ENCODE measurements at places on chromosomes 3 and 15.

- DNase-seq = no peak
These were observed 627 bp downstream of the NT5DC2 start for GRCh38 chr3:52532838-52533622.

GRCh38 chr3:8724108-8724752 is 9.4 kb upstream of the CAV3 start:
- no peak for DNase-seq

DNA sequence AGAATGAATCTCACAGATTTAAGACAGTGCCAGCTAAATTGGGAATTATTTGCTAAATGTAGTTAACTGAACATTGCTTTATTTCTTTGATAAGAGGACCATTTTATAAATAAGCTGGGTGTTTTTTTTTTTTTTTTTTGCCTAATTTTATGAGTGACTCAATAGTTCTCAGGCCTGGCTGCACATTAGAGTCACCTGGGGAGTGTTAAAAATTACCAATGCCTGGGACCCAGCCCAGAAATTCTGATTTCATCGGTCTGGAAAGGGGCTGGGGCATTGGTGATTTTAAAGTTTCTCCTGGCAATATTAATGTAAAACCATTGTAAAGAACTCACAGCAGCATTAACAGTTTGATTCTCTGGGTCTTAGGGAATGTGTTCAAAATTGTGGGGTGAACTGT is 51.2 kb upstream of the PHLDB2 start:
- no peak for DNase-seq

DNA sequence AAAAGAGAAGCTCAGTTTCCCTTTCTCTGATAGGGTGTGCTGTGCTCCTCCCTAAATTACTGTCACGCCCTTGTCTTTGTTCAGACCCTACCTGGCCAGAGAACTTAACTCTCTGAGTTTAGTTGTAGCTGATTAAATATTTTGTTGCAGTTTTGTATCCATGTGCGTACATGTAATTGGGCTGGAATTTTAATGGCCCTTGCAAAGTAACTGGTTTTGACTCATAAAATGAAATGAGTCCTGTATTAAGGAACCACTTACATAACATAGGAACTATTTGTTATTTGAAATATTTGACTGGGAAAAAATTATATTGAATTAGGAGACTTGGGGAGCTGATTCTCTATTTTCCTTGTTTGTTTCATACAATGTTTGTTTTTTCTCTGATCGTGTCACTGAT is 80.2 kb downstream of the LRRK1 start:
- DNase-seq = no peak

DNA sequence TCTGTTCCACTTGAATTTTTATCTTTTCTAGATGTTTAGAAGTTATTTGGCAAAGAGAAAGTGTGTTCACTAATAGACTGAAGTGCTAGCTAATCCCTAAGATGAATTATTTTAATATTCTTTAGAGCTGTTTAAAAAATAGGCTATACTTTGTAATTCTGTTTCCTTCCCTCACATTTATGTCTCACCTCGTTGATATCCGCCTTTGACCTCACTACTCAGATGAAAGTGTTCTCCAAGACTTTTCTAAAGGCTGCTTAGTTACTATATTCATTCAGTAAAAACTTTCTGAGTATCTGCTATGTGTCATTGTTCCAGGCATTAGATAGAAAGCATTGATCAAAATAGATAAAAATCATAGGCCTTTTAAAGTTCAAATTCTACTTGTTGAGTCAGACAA is 38.3 kb downstream of the HMG20A start:
- no peak for DNase-seq

DNA sequence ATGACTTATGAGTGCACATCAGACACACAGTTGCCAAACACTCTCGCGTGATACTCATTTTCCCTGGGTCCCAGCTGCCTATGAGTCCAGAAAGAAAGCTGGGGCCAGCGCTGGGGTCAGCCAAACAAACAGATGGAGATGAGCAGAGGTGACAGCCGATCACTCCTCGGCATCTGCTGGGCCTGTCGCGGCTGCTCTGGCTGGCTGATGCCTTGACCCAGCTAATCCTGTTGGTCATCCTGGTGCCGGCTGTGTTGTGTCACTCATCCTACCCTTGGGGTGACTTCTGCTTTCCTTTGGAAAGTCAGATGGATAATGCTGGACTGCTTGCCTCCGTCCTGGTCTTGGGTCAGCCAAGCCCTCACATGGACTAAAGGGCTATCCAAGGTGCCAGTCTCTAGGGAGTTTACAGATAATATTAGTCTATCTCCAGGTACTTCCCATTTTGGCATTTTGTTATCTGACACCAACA is 105.3 kb upstream of the PDZRN3 start:
- DNase-seq = no peak

DNA sequence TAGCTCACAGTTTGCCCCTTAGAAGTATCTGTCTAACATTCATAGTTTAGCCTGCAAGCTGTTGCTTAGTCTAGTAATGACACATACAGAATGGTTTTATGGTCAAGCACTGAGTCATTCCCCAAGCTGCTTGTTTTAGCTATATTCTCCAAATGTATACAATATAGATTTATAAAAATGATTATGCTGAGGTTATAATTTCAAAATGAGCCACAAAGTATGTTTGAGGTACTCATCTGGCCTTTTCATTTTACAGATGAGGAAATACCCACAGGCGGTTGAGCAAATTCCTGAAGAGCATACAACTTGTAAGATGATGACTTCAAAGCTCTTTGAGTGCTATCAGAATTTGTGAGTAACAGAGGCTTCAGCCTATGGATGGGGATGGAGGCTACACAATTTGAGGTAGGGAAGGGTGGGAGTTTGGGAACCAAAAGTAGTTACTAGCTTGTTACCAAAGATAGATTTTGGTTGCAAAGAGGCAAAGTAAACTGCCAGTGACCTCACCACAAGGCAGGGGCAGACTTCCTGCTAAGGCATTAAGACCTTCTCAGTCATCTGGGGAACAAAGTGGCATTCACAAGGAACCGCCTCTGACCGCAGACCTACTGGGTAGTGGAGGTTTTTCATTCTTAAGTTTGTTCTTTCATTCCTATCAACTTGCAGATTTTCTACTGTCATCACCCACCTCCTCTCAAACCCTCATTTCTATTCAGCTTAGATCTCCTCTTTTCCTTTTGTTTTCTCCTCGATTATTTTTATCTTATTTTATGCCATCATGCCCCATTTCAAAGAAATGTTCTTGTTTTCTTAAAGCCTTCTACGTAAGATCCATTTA is 257.2 kb upstream of the NECTIN3 start:
- no peak for DNase-seq

- no peak for DNase-seq
These were observed 57.9 kb upstream of the ST3GAL6 start for GRCh38 chr3:98705212-98705611.

GRCh38 chr3:166085164-166085856 is 248.1 kb upstream of the BCHE start:
- no peak for DNase-seq

DNA sequence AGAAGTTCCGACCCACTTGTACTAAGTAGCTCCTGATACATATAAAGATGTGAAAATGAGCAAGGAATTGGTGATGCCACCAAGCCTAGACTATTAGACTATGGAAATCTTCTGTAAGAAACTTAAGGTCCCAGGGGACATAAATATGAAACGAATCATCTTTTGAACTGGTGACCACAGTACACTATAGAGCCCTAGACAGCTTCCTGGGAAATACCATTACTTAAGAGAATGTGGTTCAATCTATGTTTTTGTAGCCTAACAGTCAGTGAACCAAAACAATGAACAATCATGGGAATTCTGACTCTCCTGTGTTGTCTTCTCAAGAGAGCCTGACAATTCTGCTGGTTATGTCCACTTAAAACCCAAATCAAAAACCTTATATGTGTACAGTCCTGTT is 191.6 kb downstream of the GREM1 start:
- DNase-seq = no peak

- no peak for DNase-seq
These were observed 1.8 kb upstream of the EOMES start for GRCh38 chr3:27723815-27724458.

GRCh38 chr15:66819084-66819483 is 117.0 kb downstream of the SMAD6 start:
- DNase-seq = no peak

DNA sequence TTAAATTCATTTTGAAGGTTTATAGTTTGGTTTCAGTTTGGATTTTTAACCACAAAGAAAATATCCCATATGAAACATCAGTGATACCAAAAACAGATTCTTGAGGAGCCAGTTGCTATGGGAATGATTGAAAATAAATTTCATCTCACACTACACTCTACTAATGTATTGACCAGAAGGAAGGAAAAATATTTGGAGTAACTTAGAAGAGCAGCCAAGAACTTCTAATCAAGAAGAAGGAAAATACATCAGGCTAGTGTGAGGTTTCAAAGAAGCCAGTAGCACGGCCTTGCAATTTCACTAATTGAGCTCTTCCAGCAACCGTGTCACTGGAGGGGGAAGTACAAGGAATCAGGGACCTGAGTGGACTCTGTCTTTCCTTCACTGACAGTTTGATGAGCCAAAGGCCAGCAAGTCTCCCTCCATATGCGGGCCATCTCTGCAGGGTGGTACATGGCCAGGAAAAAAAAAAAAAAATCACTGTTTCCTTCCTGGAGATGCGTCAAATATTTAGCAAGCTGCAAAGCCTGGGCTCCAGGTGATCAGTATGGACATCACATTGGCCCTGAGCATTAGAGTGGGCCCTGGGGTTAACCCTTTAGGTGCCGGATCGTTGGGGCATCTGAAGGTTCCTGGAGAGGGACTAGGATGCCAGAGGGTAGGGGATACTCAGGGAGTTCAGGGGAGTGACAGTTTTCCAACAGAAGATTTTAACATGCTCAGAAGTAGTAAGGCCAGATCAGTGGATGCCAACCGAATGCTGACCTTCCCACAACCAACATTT is 37.1 kb downstream of the SLC12A8 start:
- no peak for DNase-seq

DNA sequence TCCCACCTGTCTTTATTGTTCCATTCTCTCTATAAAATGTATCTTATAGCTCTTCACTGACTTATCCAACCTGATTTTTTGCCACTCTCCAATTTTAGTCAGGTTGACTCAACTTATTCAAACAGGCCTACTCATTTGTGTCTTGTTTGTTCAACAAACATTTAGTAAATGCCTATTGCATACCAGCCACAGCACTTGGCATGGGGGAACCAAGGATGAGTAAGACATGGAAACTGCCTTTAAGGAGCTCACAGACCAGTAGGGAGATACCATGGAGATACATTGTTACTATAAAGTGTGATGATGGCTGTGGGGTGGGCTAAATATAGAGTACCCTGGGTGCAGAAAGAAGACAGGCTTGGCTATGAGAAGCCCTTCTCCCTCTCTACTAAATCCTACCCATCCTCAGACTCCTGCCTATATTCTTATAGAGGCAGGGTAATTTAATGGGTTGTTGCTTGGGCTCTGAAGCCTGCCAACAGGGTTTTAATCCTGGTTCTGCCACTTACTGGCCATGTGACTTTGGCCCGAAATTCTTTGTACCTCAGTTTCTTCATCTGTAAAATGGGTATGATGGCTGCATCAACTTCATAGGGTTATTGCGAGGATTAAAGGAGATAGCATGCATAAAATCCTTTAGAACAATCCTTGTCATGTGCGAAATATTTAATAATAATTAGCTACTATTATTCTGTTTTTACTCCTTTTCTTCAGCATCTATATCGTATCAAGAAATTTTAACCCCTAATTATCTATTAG is 348.5 kb upstream of the UMPS start:
- no peak for DNase-seq

DNA sequence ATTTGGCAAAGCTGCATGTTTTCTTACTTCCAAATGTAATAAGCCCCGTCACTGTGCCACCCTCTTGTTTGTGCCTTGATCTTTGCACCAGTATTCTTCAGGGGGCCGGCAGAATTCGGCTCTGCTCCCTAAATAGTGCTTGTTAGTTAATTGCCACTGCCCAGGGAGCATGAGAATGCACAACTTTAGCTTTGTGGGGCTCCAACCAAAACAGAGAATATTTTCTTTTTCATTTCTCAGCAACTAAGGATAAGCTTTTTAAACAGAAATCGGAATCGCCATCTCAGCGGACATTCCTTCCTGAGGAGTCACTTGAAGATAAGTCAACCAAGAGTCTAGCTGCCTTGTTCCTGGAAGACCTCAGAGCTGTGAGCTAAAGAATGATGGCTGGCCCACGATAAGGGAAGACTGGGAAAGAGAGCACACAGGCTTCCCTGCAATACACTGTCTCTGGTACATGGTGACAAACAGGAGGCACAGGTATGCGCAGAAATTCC is 106.0 kb downstream of the LRIG1 start:
- no peak for DNase-seq
